G401 (cell line): ENCODE measurements at places on chromosomes 2 and 18.

- DNase-seq: no peak
These were observed 24.3 kb upstream of the STAT1 start for GRCh38 chr2:191038241-191038725.

DNA sequence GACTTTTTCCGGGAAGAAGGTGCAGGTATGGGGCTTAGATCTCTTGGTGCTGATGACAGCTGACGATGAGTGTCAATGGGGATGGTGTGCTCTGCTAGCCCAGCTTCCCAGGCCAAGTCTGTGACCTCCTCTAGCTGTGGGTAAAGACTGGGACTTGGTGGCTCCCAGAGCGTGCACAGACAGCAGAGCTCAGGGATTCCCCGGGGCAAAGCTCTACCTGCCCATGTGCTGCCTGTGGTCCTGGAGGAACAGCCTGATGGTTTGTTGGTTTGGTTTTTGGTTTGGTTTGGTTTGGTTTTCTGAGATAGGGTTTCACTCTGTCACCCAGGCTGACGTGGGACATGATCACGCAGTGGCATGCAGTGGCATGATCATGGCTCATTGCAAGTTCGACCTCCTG, 19.2 kb downstream of the ATP6V1B1 start:
- no peak for DNase-seq

- DNase-seq: no peak
These were observed 418.9 kb downstream of the EPHA4 start for GRCh38 chr2:221153226-221153625.

GRCh38 chr18:5969355-5969988, 74.2 kb upstream of the TMEM200C start:
- no peak for DNase-seq

- DNase-seq: peak; percentile 69
These were observed 50.1 kb downstream of the KIAA2012 start for GRCh38 chr2:202122980-202123720.

DNA sequence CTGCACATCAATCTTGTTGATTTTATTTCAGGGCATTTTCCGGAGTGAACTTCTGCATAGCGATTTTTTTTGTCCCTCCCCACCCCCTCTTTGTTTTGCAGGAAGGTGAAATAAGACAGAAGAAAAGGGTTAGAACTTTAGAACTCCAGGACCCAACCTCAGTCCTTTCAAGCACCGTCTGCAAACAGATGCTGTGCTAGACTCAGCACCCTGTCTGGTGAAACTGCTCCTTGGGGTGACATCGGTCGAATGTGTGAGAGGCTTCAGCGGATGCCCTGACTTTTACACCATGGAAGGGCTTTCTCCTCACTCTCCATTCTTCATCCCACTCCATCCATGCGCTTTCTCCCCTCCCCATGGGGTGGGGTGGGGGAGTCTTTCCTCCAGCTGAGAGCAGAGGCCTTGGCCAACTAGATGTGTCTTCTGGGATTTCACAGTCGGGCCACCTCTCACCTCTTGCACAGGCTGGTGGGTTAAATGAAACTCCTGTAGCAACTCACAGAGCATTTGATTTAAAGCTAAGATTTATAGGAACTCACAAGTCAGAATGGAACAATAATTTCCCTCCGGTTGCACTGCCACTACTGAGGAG, 43.3 kb upstream of the EDAR start:
- no peak for DNase-seq

- no peak for DNase-seq
These were observed 66.6 kb downstream of the CTIF start for GRCh38 chr18:48605408-48605845.

DNA sequence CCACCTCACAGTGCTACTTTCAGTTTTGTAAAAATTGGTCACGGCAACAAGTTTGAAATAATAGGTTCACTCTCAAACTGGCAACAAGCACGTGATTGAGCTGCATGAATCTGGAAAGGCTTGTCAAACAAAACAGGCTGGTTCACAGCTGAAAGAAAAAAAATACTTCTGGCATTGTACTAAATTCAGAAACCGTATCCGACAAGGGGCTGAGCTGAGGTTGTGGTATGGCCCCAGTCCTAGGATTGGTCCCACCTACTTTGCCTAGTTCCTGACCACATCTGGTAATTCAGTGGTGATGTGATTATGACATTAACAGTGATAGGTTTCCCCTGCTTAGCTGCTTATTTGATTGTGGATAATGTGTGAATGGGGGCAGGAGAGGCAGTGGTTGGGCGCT, 326.5 kb upstream of the THUMPD2 start:
- DNase-seq: no peak

GRCh38 chr2:222708274-222708710, 36.8 kb downstream of the MOGAT1 start:
- DNase-seq: peak; percentile 61

DNA sequence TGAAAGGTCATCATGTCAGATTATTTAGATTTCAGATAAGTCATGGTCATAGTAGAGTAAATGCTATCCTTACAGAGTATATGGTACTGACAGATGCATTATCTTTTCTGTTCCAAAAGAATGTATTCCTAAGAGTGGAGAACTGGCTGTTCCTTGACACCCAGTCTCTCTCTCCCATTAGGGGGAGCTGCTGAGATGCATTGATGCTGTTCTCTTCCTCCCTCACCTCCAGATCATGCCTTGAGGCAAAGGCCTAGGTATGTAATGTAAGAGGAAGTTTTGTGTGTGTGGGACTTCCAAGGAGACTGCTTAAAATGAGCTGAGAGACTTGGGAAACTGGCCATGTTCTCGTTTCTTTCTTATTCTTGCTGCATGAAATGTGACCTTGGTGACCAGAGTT, 979.5 kb upstream of the CELF4 start:
- DNase-seq: no peak

- no peak for DNase-seq
These were observed 92.3 kb downstream of the METTL8 start for GRCh38 chr2:171341394-171342066.

- peak; percentile 81 for DNase-seq
These were observed 2.4 kb upstream of the DTNA start for GRCh38 chr18:34707670-34708069.

DNA sequence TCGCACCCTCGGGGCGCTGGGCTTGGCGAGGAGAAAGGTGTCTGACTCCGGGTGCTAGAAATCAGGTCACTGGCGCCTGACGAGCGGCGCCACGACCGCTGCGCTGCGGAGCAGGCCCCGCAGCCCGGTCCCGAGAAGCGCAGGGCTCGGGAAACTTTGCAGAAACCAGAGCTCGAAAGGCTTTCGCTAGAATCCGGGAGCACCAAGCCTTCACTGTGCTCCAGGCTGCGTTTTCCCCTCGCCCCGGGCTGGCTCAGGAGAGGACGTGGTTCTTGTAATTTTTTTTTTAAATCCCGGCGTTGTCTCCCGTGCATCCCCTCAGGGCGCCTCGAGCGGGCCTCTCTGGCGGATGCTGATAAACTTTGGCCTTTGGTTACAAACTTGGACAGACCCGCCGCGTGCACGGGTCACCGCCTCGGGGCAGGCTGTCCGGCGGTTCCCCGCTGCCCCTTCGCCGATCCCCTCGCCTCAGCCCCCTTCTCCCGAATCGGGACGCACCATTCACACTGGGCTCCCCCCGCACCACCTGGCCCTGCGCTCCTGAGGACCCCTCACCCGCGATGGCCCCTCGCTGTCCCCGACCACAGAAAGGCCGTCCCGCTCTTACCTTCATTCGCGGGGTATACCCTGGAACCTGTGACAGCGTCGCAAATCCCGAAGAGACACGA, 419 bp downstream of the EPHA4 start:
- DNase-seq: peak; percentile 52

DNA sequence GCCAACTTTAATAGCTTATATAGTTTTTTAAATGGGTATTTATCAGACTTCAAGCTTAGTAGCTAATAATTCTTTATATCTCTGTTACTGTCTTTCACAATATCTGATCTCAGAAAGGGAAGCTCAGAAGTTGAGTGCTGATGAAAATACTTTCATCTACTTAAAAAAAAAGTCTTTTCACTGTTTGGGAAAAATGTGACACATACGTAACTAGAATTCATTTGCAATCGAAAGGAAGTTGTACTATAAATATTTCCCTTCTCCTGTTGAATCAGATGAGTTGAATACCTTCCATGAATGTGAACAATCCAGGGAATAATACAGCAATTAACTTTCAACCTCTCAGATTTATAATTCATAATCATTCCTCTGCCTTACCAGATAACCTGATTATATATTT, 811 bp upstream of the SCG2 start:
- DNase-seq: no peak
